ENCODE measurements at places on chromosomes 16 and 17. TPM values are rescaled to one million over a fixed set of nuclear protein-coding genes. Genes with fewer than 3 reads are reported as not detected.
A peak's percentile ranks its signal among the peaks of the same experiment; 100 is the strongest.

Gene ACE
- total RNA-seq, result 56.7 TPM

GRCh38 chr16:70563636-70564035 lies 40.0 kb downstream of the SF3B3 start:
- peaks cover 89% of the 10 kb centered on the region for H3K36me3 ChIP-seq
- DNase-seq, result no peak
- H3K4me3 ChIP-seq, result no peak overlapping the region
- no peak overlapping the region for H3K27ac ChIP-seq
- no peaks in the 10 kb centered on the region for H3K27me3 ChIP-seq

DNA sequence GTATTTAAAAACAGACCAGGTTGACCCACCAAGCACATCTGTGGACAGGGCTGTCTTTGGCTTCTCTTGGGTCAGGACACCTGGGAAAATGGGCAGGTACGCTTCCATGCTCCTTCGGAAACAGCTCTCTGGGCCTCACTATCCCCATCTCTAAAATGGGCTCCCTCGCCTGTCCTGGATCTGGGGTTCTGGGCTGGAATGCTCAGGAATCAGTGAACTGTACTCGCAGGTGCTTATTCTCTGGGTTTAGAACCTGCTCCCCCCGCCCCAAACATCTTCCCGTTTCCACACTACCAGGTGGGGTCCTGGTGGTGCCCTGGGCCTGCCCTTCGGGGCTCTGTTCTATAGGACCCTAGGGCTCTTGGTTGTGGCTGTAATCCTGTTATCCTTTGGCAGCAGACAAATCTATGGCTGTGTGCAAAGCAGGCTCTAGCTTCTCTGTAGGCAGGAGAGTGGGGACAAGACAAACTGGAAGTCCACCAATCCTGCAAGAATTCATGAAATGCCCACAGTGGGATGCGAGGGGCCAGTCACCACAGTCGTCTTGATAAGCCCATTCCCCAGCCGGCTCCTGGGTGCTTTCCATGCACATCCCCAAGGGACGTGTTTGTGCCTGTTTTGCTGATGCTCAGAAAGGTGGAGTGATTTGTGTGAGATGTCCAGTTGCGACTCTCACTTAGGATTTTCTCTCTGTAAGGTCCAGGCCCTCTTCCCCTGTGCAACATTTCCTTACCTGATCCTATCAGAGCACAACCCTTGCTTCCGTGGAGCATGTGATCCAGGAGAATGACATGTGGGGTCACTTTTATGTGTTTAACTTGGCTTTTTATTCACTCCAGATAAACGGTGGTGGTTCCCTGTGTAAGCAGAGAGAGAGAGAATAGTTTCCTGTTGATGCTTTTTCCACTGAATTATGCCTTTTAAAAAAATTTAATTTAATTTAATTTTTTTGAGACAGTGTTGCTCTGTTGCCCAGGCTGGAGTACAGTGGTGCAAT lies 37.2 kb downstream of the HAPSTR1 start:
- peak overlapping the region; percentile 18 for H3K27ac ChIP-seq
- DNase-seq, result no peak
- peaks cover 32% of the 10 kb centered on the region for H3K4me1 ChIP-seq
- H3K27me3 ChIP-seq, result no peaks in the 10 kb centered on the region
- H3K36me3 ChIP-seq, result no peaks in the 10 kb centered on the region

DNA sequence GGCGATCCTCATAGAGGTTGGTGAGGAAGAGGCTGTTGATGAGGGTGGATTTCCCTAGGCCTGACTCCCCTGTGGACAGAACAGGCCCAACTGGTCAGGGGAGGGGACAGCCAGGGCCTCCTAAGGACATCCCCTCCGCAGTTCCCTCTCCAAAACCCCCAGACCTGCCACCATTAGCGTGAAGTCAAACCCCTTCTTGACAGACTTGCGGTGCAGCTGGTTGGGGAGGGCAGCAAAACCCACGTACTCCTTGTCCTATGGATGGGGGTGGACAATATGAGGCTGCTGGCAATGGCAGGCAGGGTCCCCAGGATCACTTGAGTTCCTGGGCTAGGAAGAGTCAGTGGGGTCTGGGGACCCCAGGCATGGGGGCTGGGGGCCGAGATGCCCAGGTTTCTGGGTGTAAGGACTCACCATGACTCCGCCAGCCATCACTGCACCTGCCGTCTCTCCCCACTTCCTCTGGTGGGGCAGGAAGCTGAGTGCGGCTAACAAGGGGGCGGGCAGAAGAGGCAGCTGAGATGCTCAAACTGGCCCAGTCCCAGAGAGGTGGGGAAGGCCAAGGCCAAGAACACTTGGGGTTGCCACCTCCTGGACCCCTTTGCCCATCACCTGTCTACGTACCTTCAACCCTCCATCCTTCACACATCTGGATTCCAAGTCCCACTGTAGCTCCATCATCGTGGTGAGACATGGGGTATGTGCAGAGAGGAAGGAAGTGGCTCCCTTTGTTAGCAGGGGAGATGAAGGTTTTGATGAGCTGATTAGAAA lies at the start of gene SEPTIN1:
TSS of gene SEPTIN1 (minus strand) at position 451 of the 771 bp plus-strand sequence. CDS start at position 432, 19 bp downstream.
- peak; percentile 78 for DNase-seq
- no peaks in the 10 kb centered on the region for H3K27me3 ChIP-seq
- peak within 1 kb of the TSS; percentile 86 for H3K4me3 ChIP-seq
- peak within 1 kb of the TSS; percentile 86 for H3K27ac ChIP-seq

DNA sequence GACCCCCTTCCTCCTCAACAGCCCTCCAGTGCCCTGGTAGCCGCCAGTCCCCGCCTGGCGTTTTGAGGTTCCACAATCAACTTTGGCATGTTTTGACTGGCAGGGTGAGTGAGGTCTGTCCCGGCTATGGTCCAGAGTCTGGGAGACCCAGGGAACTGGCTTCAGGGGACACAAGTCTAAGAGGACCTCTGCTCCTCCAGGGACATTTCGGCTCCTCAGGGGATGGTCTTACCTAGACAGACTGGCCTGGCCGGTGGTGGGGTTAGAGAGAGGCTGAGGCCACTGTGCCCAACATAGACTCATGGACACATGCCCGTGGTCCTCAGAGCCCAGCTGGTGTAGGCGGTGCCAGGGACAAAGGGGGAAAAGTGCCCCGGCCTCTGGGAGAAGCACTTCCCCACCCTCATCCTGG lies 2.2 kb downstream of the TMC8 start:
- H3K4me1 ChIP-seq, result peaks cover 69% of the 10 kb centered on the region
- DNase-seq, result no peak
- H3K27me3 ChIP-seq, result no peaks in the 10 kb centered on the region
- peak overlapping the region; percentile 81 for H3K27ac ChIP-seq
- H3K36me3 ChIP-seq, result peaks cover 40% of the 10 kb centered on the region
- H3K4me3 ChIP-seq, result peak overlapping the region; percentile 97

Gene SDK2
- 2.2 TPM for total RNA-seq

DNA sequence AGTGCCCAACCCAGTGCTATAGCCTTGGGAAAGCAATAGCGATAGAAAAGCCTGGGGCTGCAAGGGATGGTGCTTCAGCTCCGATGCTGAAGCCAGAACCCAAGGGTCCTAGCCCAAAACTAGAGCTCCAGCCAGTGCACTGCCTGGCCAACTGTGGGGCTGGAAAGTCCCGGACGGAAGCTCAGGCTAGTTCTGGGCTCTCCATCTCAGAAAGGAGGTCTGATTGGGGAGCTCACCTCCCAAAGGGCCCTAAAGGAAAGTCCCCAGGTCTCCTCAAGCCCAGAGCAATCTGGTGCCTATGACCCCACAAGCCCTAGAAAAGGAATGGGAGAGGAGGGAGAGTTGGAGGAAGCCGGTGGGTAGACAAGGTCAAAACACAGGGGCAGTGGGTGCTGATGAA lies 2.0 kb upstream of the ABCC3 start:
- no peak overlapping the region for H3K27ac ChIP-seq
- H3K27me3 ChIP-seq, result peaks cover 54% of the 10 kb centered on the region
- H3K4me3 ChIP-seq, result no peak overlapping the region
- no peaks in the 10 kb centered on the region for H3K36me3 ChIP-seq
- no peak for DNase-seq

- H3K27ac ChIP-seq, result peak overlapping the region; percentile 97
- peaks cover 63% of the 10 kb centered on the region for H3K36me3 ChIP-seq
- no peaks in the 10 kb centered on the region for H3K27me3 ChIP-seq
- no peak for DNase-seq
- H3K4me1 ChIP-seq, result peaks cover 56% of the 10 kb centered on the region
These were observed 5.1 kb upstream of the CD68 start for GRCh38 chr17:7574176-7574953.

GRCh38 chr17:74922694-74923537 lies at the start of gene USH1G:
TSS of gene USH1G (minus strand) at chr17:74923255. CDS start at chr17:74923073, 182 bp downstream.
- H3K27me3 ChIP-seq, result peaks cover 32% of the 10 kb centered on the region
- no peak for DNase-seq
- peak within 1 kb of the TSS; percentile 14 for H3K4me3 ChIP-seq

Gene HS3ST3A1
- 4.2 TPM for total RNA-seq

DNA sequence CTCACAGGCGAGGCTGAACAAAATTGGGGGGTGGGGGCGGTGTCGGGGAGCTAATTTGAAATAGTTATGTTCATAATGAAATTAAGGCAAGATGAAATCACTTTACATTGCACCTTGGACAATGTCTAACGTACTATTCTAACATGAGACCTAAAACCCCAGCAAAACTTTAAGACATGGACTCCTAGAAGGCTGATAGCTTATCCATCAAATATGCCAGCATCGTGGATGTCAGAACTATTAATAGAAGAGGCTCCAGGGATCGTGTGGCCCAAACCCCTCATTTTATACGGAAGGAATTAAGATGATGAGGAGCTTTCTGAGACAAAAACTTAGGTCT lies 279.6 kb downstream of the SOX9 start:
- no peaks in the 10 kb centered on the region for H3K36me3 ChIP-seq
- no peak for DNase-seq
- H3K4me1 ChIP-seq, result no peaks in the 10 kb centered on the region
- no peak overlapping the region for H3K27ac ChIP-seq
- no peak overlapping the region for H3K4me3 ChIP-seq

Measured in CD4-positive, alpha-beta memory T cell (primary cell).